ENCODE measurements at places on chromosomes 1 and 21.

GRCh38 chr1:233940908-233941307 lies 36.4 kb downstream of the SLC35F3 start:
- no peak for DNase-seq

DNA sequence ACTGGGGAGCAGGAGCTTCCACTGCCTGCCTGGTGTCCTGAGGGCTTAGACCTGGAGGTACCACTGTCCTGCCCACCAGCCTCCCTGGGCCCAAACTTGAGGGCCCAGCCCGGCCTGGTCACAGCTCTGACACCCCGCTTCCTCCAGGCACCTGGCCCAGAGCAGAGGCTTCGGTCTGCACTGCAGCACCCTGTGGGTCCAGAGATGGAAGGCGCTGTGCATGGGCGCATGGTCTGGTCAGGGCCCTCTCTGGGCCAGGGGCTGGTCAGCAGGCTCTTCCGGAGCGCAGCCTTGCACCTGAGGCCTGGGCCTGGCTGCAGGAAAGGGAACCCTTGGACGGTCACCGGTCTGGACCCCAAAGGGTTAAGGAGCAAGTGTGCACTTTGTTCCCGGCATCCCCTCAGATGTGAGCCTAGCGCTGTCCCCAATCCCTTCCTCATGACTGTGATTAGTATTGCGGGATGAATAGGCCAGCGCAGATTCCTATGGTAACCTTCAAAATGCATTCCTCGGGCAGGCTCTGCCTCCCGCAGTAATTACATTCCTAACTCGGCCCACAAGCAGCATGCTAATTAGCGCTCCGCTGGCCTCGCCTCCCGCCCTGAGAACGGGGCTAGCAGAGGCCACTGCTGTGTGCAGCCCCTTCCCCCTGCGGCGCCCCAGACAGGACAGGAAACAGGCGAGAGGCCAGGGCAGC lies 36.3 kb downstream of the PRDM16 start:
- no peak for DNase-seq

- no peak for DNase-seq
Observed at GRCh38 chr1:45016767-45017166, 4.7 kb downstream of the UROD start.

DNA sequence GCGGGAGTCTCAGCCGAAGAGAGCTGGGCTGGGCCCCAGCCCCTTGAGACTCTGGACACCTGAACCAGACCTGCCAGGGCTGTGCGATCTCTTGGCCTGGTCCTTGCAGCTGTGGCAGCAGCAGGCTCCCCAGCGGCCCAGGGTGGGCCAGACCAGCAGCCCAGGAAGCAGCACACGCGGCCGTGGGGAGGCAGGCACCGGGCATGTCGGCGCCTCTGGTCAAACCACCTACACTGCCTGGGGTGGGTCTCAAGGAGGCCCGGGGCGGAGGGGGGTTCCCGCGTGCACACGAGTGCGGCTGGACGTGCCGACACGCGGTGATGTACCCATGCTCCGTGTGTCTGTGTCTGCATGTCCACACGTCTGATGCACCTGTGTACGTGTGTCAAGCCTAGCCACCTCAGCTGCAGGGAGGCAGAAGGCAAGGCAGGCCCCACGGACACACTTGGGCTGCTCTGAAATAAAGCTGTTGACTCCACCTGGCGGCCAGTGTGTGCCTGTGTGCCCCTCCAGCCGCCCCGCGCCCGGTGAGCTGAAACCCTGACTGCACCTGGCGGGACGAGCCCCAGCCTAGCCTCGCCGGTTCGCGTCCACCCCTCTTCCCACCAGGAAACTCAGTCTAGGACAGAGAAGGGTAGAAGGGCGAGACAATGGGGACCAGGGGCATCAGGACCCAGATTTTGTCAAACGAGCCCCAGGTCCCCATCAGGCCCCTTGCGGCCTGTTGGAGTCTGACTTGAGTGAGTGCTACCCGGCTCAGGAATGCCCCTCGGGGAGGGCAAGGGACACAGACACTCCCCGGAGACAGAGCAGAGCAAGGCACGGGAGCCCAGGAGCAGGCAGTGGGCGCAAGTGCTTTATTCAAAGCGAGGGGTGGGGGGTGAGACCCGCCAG lies 11.6 kb downstream of the SCNN1D start:
- no peak for DNase-seq

- DNase-seq: no peak
Observed at GRCh38 chr1:91734761-91735160, 151.2 kb downstream of the TGFBR3 start.

DNA sequence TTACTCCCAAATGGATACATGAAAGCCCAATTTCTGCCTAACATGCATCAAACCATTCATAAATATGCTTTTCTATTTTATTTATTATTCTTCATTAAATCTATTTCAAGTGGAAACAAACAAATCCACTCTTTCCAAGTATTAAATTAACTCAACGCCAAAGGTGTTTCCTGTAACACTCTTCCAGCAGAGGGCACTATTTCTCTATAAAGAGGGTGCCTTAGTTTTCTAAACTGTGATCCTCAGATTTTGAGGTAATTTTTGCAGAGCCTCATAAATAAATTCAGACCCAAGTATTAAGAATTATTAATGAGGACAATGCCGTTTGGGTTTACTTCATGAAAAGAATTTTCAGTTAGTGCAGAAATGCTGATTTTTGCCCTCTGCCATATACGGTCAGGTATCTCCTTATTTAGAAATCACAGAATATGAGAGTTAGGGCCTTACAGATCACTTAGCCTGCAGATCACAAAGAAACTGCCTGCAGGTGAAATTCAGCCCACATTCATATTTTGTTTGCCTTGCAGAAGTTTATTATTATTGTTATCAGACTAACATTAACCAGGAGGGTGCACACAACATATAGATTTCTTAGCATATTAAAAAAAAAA lies 40.1 kb upstream of the MYSM1 start:
- no peak for DNase-seq

All from stimulated activated CD4-positive, alpha-beta T cell treated with anti-CD3 and anti-CD28 coated beads, Interleukin-15, amount 100 ng/mL, for 48 hours (primary cell).